ENCODE measurements at places on chromosomes 1 and 21. TPM values are rescaled to one million over a fixed set of nuclear protein-coding genes. Genes with fewer than 3 reads are reported as not detected.

The CYP4Z1 gene
- total RNA-seq: 1.1 TPM

The PLA2G2C gene
- total RNA-seq: not detected

The E2F2 gene
- total RNA-seq: 0.14 TPM

The FMO4 gene
- total RNA-seq: 13.8 TPM

GRCh38 chr1:228163007-228163753, 2.4 kb upstream of the IBA57 start:
- DNase-seq: no peak

DNA sequence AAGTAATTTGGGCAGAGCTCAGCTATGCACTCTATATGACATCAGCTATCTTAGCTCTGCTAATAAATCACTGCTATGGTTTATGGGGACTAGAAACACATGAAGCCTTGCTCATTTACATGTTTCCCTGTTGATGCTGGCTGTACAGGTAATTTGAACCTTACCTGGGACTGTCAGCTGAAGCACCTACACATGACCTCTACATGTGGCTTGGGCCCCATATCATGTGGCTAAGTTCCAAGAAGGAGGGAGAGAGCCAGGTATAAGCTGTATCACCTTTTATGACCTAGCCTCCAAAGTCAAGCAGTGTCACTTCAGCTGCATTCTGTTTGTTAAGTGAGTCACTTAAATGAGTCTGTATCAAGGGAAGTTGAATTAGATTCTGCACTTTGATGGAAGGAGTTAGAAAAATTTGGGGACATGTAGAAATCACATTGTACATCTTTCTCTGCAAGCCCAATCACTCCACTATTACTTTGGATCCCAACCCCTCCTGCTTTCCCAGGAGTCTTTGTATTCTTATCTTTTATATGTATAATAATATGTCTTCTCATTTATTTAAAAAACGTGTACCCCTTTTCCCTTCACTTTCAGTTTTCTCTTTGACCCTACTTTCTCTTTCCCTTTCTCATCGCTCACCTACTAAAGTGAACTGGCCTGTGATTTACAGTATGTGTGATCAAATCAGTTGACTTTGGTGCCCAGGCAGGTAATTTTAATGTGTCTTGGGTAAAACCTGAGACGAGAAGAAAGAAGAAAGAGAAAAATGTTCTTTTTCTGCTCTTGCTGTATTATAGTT, 53.4 kb upstream of the PRKACB start:
- no peak for DNase-seq
